CD14-positive monocyte (primary cell): ENCODE measurements at places on chromosomes 1 and 21. TPM values are rescaled to one million over a fixed set of nuclear protein-coding genes. Genes with fewer than 3 reads are reported as not detected.

GRCh38 chr1:199780948-199781670, 246.4 kb upstream of the NR5A2 start:
- no peak for DNase-seq
- H3K27me3 ChIP-seq: no peaks in the 10 kb centered on the region
- no peaks in the 10 kb centered on the region for H3K4me1 ChIP-seq
- no peak overlapping the region for H3K27ac ChIP-seq
- H3K36me3 ChIP-seq: no peaks in the 10 kb centered on the region

DNA sequence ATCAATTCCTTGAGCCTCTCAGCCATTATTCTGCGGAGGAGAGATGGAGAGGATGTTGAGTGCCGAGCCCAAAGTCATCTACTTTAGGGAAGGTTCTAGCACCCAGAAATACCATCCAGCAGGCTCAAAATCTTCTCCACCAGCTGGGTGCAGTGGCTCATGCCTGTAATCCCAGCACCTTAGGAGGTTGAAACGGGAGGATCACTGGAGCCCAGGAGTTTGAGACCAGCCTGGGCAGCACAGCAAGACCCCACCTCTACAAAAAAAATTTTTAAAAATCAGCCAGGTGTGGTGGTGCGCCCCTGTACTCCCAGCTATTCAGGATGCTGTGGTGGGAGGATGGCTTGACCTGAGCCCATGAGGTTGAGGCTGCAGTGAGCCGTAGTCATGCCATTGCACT, 39.5 kb upstream of the CAPZB start:
- no peak overlapping the region for H3K4me3 ChIP-seq
- H3K27me3 ChIP-seq: no peaks in the 10 kb centered on the region
- H3K27ac ChIP-seq: no peak overlapping the region
- H3K36me3 ChIP-seq: no peaks in the 10 kb centered on the region

DNA sequence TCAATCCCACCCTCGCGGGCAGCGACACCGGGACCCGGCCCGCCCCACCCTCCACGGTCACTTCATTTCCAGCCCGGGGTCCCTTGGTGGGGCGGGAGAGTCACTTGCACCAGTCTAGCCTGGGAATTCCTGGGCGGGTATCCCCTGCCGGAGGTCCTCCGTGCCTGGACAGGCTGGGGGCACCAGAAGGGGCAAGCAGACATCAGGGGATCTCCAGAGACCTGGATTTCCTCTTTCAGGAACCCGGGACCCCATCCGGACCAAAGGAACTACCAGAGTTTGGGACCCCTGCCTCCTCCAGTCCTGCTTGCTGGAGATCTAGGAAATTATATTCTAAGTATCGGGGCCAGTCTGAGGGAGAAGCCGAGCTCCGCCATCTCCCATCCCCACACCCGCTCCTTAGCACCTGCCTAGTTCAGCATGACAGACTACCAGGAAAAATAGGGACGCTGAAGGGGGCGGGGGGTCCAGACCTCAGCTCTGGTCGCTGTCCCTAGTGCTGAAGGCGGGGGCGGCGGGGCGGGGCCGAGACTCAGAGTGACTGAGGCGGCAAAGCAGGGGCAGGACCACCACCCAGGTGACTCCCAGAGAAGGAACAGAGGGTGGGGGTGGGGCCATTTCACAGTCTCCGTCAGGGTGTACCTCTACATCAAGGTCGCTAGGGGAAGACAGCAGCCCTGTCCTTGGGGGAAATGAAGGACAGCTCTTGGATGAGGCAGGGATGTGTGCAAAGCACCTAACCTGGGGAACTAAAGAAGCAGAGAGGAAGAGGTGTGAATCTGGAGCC, 832 bp downstream of the HCN3 start:
- H3K36me3 ChIP-seq: no peaks in the 10 kb centered on the region
- peak; percentile 48 for DNase-seq
- peak overlapping the region; percentile 82 for H3K4me3 ChIP-seq
- peaks cover 20% of the 10 kb centered on the region for H3K27me3 ChIP-seq
- peaks cover 28% of the 10 kb centered on the region for H3K4me1 ChIP-seq

GRCh38 chr21:42654913-42655795, 1.7 kb downstream of the PDE9A start:
- no peaks in the 10 kb centered on the region for H3K36me3 ChIP-seq
- H3K27me3 ChIP-seq: peaks cover 47% of the 10 kb centered on the region
- no peak overlapping the region for H3K27ac ChIP-seq
- H3K4me3 ChIP-seq: no peak overlapping the region

- no peaks in the 10 kb centered on the region for H3K36me3 ChIP-seq
- DNase-seq: peak; percentile 71
- no peak overlapping the region for H3K4me3 ChIP-seq
- H3K27ac ChIP-seq: no peak overlapping the region
These were observed 149.9 kb downstream of the MRPL39 start for GRCh38 chr21:25457411-25457810.

DNA sequence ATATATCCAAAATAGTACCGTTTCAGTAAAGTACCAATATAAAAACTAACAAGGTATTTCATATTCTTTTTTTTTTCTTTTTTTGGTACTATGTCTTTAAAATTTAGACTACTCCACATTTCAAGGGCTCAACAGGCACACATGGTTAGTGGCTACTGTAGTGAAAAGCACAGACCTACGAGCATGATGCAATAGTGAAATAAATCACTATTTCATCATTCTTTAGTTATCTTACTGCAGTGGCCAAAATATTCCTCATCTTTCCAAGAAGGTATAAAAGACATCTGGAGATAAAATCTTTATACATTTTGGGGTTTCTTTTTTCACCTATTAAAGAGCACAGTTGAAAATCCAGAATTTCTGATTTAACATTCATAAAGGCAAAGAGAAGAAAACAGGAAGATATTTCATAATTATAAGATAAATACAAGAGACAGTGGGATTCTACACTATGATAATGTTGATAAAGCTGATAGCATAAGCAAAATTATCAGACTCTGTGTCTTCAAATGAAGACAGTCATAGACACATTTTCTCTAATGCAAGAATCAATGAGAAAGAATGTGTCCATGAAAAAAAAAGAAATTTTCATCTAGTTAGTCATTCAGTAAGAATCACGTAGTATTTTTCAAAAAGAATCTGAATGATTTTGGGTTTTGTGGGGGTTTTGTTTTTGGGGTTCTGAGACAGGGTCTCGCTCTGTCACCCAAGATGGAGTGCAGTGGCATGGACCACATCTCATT, 41.9 kb downstream of the CEP170 start:
- peaks cover 37% of the 10 kb centered on the region for H3K36me3 ChIP-seq
- DNase-seq: no peak
- no peaks in the 10 kb centered on the region for H3K4me1 ChIP-seq
- no peak overlapping the region for H3K4me3 ChIP-seq
- H3K27ac ChIP-seq: no peak overlapping the region

GRCh38 chr21:15352009-15352408, 287.2 kb upstream of the NRIP1 start:
- no peaks in the 10 kb centered on the region for H3K36me3 ChIP-seq
- H3K4me3 ChIP-seq: no peak overlapping the region
- no peaks in the 10 kb centered on the region for H3K4me1 ChIP-seq
- no peak overlapping the region for H3K27ac ChIP-seq

- H3K27me3 ChIP-seq: peaks cover 2% of the 10 kb centered on the region
- H3K4me3 ChIP-seq: no peak overlapping the region
- H3K36me3 ChIP-seq: no peaks in the 10 kb centered on the region
- peaks cover 28% of the 10 kb centered on the region for H3K4me1 ChIP-seq
These were observed 3.4 kb downstream of the PIGM start for GRCh38 chr1:160028426-160028825.

DNA sequence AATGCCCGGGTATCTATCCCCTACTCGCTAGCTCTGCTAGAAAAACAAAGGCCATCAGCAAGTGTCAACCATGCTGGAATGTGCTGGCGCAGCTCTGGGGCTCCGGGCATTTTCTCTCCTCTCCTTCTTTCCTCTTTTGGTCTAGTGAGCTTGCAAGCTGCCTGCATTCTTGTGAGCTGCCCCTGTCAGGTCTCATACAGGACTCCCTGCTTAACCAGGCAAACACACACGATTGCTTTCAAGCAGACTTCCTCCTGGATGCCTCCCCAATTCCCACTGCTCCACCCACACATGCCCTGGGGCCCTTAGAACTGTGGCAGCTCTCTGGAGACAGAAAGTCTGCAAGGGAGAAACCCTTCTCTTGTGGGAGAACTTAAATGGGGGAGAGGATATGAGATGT, 35.7 kb upstream of the SUCO start:
- H3K27ac ChIP-seq: peak overlapping the region; percentile 51
- H3K27me3 ChIP-seq: no peaks in the 10 kb centered on the region
- H3K4me1 ChIP-seq: peaks cover 45% of the 10 kb centered on the region
- H3K36me3 ChIP-seq: no peaks in the 10 kb centered on the region
- H3K4me3 ChIP-seq: no peak overlapping the region
- DNase-seq: no peak

GRCh38 chr1:47964636-47965035, 32.5 kb downstream of the TRABD2B start:
- no peaks in the 10 kb centered on the region for H3K27me3 ChIP-seq
- H3K4me1 ChIP-seq: no peaks in the 10 kb centered on the region
- no peak overlapping the region for H3K27ac ChIP-seq
- H3K4me3 ChIP-seq: no peak overlapping the region

DNA sequence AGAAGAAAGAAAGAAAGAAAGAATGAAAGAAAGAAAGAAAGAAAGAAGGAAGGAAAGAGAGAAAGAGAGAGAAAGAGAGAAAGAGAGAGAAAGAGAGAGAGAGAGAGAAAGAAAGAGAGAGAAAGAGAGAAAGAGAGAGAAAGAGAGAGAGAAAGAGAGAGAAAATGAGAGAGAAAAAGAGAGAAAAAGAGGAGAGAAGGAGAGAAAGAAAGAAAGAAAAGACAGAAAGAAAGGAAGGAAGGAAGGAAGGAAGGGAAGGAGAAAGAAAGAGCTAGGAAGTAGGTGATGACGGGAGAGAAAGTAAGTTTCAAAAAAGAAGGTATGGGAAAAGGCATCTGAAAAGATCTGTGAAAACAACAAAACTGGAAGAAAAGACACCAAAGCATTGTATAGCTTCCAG, 72.0 kb downstream of the GRIK1 start:
- H3K4me3 ChIP-seq: no peak overlapping the region
- DNase-seq: no peak
- no peaks in the 10 kb centered on the region for H3K4me1 ChIP-seq
- H3K36me3 ChIP-seq: no peaks in the 10 kb centered on the region
- H3K27ac ChIP-seq: no peak overlapping the region

- H3K27me3 ChIP-seq: no peaks in the 10 kb centered on the region
- H3K27ac ChIP-seq: no peak overlapping the region
- no peaks in the 10 kb centered on the region for H3K36me3 ChIP-seq
- no peak overlapping the region for H3K4me3 ChIP-seq
These were observed 28.5 kb upstream of the KCNE2 start for GRCh38 chr21:34335316-34335715.

UBE4B gene
- 9.2 TPM for polyA plus RNA-seq

MNDA gene
- polyA plus RNA-seq: 1,418 TPM

LEFTY2 gene
- polyA plus RNA-seq: not detected in 2 replicates

OR2T35 gene
- polyA plus RNA-seq: not detected

PPIAL4G gene
- polyA plus RNA-seq: 0.03 TPM in 1 of 2 replicates, not detected in the other

IL12RB2 gene
- polyA plus RNA-seq: 0.03 TPM in 1 of 2 replicates, not detected in the other

S100A7A gene
- polyA plus RNA-seq: not detected

LHX8 gene
- polyA plus RNA-seq: not detected in 2 replicates
